ENCODE measurements at places on chromosomes 4 and X.

DNA sequence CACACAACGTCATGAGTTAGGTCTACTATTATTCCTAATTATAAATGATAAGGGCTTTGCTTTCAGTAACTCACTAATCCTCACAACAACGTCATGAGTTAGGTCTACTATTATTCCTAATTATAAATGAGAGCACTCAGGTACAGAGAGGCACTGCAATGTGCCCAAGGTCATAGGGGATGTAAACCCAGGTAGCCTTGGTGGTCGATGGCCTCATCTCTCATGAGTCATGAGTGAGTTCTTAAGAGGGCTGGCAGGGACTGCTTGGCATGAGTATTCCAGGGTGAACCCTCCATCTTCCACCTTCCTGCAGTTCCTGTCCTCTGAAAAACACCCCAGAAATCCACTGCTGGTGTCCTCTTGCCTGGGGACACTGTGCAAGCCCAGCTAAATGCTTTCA lies 317.1 kb downstream of the STK32B start:
- no peak for DNase-seq

DNA sequence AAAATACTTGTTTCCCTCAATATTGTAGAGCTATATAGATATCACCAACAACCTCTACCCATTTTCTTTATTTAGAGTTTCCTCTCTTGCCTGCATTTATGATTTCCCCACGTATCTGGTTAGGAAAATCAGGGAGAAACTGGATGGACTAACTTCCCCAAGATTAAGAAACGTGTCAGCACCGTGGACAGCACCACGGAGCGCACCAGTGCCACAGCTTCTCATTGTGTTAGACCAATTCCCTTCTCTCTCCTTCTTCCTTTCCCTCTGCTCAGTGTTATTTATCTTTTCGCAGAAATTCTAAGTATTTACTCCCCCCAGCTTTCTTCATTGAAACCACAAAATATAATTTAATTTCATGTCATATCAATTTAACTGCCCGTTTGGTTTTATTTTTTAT lies 568.6 kb upstream of the BOD1L1 start:
- no peak for DNase-seq

DNA sequence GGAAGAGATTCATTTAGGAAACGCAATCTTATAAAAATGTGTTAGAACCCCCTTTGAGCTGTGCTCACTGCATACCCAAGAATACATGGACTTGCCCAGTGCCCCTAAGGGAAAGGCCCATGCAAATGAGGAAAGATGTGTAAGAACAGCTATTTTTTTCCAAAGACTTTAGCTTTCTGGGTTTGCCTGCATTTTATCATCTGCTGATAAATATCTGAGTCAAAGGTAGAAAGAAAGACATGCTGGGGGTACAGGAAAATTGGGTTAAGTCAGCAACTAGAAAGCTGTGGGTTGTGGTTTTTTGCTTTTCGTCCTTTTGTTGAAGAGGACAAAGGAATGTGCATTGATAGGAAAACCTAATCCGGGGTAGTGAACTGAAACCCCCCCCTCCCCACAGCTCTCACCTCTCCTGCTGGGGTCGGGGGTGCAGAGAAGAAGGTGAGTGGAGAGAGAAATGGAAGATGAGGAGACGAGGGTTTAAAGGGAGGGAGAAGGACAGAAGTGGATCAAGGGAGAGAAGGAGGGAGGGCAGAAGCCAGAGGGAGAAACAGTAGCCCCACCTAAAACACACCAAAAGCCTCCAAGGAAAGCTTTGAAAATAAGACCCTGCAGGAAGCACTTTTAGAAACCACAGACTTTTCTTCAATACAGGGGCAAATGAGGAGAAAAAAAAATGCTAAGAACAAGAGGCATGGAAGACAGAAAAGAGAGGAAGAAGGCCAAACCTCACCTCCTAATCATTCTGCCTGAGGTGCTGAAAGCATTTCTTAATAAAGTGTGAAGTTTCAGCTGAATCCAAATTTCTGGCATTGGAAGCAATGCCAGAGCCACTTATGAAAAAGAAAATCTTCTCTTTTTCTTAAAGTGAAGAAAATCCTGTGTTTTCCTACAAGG lies 49.3 kb downstream of the KDR start:
- no peak for DNase-seq

DNA sequence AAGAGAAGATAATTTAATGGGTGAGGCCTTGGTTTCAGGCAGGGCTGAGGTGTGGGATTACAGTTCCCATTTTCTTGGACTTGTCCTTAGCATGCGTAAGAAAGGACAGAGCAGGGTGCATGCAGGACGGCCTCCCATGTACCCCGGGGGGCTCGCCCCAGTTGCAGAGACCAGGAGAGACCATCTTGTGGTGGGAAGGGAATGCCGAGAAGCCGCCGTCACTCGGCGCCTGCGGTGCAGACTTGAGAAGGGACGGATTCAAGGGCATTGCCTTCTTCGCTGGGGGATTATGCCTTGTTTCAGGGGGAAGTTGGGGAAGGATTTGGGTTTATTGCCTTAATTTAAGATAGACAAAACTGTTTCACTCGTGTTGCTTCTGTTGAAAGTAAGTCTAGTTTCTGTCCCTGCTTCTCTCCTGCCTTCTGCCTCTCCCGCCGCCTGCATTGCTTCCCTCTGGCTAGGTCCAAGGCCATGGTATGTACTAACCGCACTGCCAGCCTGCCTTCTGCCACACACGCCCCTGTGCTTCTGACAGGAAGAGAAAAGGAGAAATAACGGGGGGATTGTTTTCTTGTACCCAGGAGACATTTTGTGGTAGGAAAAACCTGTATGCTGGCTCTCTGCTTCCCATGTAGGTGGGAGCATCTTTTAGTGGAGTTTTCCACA lies 175.9 kb downstream of the DCLK2 start:
- DNase-seq = no peak

GRCh38 chr4:10380735-10381134 lies 76.5 kb downstream of the ZNF518B start:
- no peak for DNase-seq

DNA sequence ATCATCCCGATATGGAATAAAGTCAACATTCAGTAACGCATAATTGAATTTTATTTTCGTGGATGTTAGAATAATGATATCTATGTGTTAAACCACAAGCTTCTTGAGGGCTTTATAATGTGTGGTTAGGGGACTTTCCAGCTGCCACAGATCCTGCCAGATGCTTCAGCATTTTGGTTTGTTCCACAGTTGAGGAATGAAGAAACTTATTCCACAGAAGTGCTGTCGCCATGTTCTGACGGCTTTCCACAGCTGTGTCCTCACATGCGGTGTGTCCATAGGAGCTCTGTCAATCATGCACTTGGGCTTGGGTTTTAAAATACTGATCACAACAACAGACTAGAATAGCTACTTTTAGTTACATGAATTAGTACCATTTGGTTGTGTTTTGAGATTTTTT lies 411.9 kb downstream of the TRIML1 start:
- DNase-seq = no peak

DNA sequence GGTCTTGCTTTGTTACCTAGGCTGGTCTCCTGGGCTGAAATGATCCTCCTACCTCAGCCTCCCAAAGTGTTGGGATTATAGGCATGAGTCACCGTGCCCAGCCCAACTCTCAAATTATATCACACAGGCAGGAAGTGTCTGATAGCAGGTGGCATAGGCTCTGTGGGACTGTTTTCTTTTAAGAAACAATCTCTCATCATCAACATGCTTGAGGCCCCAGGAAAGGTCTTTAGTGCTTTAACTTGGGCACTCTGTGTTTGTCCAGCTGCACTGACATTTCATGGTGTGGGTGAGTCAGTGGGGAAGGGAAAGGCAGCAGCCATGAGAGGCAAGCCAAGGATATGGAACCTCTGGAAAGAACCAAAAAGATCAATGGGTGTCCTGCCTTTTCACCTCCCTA lies 88.1 kb upstream of the TSPAN5 start:
- no peak for DNase-seq

- DNase-seq = no peak
Observed at GRCh38 chr4:57875829-57876392, 765.7 kb upstream of the IGFBP7 start.

- DNase-seq = peak; percentile 17
Observed at GRCh38 chr4:75723163-75724065, 963 bp upstream of the USO1 start.

DNA sequence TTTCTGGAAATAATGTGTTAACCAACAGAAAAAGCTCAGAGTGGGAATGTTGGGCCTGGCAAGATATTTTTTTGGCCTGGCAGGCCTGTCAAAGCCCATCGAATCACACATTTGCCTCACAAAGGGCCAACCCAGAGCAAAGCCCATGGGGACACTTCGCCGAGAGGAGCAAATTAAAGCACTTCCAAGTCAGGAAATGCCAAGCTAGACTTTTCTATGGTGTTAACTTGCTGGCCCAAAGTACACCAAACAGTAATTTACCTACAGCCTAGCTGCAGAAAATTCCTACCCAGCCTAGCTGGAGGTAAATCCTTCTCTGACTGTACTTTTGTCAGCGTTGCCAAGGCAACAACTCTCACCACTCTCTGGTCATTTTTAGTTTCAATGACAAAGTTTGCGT lies 288.6 kb upstream of the LDB2 start:
- no peak for DNase-seq

GRCh38 chr4:71272976-71273375 lies 65.8 kb upstream of the SLC4A4 start:
- DNase-seq = no peak

DNA sequence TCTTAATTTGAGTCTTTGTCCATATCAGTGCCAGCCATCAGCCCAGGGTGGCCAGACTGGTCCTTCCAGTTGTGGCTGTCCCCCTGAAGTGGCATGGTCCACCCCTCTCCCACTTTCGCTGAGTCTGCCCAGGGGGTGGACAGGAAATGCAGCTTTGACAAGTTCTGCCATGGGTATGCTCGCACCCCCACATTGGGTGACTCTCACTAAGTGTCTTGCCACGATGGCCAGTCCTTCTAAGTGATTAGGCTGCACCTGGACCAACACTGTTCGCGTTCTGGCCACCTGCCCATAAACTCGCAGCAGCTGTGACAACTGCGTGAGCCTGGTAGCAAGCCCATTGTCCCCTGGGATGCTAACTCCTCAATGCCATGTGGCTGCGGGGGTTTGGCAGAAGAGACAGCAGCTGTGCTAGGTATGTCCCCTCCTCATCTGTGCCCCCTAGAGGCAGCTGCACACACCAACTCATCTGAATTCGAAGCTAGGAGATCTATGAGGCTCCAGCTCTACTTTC lies 10.0 kb upstream of the LNX1 start:
- peak; percentile 98 for DNase-seq

DNA sequence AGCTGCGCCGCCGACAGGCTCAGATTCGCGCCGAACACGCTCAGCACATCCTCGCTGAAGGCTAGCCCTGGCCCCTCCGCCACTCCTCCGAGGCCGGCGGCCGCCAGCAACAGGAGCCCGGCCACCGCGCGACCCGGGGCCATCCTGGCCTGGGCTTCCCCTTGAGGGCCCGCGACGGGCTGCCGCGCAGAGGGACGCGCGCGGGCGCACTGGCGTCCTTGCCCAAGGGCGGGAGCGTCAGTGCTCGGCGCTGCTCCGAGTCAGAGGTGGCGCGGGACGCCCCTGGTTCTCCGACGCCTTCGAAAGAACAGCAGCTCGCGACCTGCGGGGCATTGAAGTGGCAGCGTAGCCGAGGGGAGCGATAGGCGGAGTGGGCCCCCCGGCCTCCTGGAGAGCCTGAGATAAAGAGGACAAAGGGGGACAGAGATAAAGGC lies 745 bp downstream of the SLC39A8 start:
- peak; percentile 42 for DNase-seq

- no peak for DNase-seq
Observed at GRCh38 chr4:135601351-135601750, 1399.8 kb upstream of the PABPC4L start.

GRCh38 chr4:155033604-155034003 lies 174.8 kb upstream of the NPY2R start:
- no peak for DNase-seq

GRCh38 chrX:33379839-33380238 lies 168.5 kb upstream of the DMD start:
- no peak for DNase-seq

- peak; percentile 60 for DNase-seq
Observed at GRCh38 chr4:158624889-158625478, 46.7 kb downstream of the C4orf46 start.

DNA sequence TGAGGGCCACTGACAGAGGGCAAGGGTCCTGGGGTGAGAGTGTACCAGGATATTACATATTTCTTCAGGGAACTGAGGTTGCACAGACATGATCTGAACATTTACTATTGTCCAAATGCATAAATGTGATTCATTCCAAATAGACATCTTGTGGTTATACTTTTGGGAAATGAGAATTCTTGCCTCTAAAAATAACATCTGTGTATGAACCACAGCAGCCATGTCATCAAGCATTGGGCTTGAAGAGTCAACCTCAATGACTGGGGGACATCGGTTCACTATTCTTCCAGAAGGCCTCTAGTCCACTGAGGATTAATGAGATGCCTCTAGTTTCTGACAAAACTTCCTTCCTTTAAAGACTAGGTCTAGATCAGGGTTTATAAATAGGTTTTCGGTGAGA lies 193.1 kb upstream of the GPC4 start:
- DNase-seq = no peak

DNA sequence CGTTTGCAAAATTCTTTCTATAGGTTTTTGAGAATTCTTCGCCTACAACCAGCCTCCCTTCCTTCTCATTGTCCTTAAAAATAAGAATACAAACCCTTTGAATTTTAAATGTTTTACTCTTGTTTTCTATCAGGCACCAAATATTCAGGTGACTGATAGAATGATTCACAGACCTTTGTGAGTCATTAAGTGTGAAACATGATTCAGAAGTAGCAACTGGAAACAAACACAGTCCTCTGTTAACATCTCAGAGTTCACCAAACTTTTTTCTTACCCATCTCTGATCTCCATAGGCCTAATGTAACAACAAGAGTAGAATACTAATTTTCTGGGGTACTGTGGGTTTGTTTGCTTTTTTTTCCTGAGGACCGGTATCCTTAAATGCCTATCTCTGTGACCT lies 63.4 kb upstream of the MAB21L2 start:
- no peak for DNase-seq

DNA sequence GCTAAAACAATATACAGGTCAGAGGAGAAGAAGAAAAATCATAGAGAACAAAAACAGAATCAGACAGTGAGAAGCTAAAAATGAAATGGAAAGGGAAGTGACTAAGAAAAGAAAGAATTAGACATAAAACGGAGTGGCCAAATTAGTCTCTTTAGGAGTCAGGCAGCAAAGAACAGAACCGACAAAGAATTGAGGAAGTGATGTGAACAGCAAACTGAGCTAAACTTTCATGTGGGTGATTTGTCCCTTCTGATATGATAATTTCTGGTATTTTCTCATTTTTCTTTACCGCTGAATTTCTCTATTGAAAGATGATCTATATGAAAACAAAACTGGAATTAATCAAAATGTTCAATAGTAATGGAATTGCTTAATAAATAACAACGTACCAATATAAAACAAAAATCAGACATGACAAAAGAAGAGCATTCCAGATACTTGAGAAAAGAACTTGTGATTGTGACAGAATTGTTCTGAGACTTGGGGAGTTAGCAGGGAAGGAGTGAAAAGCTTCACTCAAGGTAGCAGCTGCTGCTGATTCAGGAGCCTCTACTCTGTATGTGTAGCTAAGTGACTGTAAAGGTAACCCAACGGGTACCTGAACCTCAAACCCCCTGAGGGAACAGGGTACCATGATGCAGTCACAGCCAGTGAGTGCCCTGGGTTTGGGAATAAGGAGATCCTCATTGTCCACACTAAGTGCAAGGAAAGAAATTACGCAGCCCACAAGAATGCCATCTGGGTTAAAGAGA lies 8.8 kb downstream of the TAPT1 start:
- DNase-seq = no peak

- no peak for DNase-seq
Observed at GRCh38 chr4:153905231-153905630, 116.3 kb upstream of the SFRP2 start.
